T-helper 1 cell (primary cell): ENCODE measurements at places on chromosomes 4 and X.
A peak's percentile ranks its signal among the peaks of the same experiment; 100 is the strongest.

GRCh38 chr4:142142366-142143054 is 506.1 kb downstream of the IL15 start:
- DNase-seq = no peak

DNA sequence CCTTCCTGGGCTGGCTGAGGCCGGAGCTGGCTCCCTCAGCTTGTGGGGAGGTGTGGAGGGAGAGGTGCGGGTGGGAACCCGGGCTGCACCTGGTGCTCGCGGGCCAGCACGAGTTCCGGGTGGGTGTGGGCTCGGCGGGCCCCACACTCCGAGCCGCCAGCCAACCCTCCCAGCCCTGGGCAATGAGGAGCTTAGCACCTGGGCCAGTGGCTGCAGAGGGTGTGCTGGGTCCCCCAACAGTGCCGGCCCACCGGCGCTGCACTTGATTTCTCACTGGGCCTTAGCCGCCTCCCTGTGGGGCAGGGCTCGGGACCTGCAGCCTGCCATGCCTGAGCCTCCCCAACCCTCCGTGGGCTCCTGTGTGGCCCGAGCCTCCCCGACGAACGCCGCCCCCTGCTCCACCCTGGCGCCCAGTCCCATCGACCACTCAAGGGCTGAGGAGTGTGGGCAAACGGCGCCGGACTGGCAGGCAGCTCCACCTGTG is 182.7 kb upstream of the PAQR3 start:
- DNase-seq = no peak

DNA sequence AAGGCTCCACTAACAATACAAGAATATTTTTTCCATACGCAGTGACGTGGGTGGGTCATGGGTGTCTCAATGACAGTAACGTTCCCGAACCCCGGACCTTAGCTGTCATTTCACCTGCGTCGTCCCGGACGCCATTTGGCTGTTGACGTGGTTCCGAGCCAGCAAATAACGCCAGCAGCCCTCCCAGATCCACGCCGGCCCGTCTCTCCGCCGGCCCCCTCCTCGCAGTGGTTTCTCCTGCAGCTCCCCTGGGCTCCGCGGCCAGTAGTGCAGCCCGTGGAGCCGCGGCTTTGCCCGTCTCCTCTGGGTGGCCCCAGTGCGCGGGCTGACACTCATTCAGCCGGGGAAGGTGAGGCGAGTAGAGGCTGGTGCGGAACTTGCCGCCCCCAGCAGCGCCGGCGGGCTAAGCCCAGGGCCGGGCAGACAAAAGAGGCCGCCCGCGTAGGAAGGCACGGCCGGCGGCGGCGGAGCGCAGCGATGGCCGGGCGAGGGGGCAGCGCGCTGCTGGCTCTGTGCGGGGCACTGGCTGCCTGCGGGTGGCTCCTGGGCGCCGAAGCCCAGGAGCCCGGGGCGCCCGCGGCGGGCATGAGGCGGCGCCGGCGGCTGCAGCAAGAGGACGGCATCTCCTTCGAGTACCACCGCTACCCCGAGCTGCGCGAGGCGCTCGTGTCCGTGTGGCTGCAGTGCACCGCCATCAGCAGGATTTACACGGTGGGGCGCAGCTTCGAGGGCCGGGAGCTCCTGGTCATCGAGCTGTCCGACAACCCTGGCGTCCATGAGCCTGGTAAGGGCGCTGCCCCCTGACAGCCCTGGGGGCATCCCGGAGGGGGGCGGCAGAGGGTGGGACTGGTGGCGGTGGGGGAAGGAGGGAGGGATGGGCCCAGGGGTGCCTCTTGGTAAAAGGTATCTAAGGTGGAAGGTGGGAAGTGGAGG is at the start of gene CPE:
TSS of gene CPE (plus strand) at position 264 of the 933 bp plus-strand sequence. CDS start at position 478, 214 bp downstream.
- DNase-seq = peak; percentile 19

DNA sequence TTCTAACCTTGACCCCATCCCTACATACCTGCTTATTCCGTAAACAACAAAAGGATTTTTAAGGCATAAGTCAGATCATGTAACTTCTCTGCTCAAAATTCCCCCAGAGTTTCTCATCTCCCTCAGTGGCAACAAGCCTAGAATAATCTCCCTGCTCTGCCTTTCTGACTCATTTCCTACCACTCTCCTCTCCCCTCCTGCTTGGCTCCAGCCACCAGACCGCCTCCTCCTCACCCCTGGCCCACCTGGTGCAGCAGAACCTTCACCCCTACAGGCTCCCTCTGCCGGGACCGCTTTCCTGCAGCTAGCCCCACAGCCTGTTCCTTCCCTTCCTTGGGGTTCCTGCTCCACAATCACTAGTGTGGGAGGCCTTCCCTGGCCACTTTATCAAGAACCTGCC is 32.1 kb downstream of the TSPAN5 start:
- no peak for DNase-seq

DNA sequence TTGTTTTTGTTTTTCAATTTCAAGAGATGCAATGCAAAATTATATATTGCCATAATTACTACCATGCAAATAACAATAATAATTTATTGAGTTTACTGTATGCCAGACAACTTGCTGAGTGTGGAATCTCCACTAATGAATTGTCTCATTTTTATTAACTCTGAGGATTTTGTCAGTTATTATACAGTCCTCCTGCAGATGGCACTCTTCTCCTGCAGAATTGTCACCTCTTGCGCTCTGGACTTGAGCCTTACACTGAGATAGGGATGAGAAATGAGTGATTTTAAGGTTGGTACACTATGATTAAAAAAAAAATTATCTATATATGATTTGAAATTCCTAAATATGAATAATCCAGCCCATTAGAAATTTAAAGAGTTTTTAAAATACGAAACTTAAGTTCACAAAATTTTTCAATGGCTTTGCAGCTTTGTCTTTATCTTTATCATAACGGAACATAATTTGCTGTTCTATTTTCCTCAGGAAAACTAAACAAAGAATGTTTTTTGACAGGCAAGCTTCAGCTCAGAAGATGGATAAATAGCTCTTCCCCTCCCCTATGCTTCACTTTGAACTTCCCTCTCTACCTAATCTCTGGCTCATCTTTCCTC is 12.7 kb upstream of the PAQR3 start:
- peak; percentile 17 for DNase-seq

- DNase-seq = no peak
These were observed 10.9 kb downstream of the MTMR1 start for GRCh38 chrX:150704030-150704613.

GRCh38 chr4:104756837-104757236 is 262.1 kb upstream of the CXXC4 start:
- no peak for DNase-seq

DNA sequence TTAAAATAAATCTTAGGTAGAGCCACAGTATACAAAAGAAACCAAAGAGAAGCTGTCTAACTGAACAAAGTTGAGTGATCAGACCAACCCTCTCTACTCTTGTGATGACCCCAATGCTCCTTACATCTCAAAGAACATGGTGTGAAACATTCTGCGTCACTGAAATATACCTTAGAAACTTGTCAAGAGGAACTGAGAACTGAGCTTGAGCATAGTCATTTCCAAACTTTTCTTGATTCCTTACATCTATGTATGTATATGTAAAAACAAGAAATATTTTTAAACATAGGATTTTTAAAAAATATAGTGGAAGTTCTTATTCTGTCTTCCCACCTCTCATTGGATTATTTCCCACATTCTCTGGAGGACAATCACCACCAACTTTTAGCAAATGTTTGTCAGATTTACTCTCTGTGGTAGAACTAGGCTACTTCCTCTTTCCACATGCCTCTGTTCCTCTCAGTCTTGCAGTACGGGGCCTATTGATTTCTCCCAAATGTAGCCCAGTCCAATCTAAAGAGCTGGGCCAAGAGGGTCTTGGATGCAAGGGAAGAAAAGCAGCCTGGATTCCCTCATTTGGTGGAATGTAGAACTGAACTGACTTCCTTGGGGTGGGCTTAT is 98.2 kb upstream of the HHIP start:
- no peak for DNase-seq

DNA sequence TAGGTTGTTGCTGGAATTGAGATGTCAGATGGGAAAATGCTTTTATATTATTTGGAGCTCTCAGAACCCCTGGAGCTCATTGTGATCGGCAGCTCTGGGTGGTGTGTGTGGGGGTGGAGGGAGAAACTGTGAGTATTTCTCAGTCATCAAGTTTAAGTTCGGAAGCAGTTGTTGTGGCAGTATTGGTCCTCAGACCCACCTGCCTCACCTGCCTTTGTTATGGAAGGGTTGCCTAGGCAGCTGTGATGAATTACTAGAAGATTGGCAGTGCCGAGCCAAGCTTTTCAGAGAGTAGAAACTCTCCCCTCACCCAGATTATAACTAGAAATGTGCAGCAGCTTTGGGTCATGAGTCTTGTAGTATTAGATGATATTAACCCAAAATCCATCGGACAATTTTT is 9.5 kb downstream of the IGSF1 start:
- DNase-seq = no peak

DNA sequence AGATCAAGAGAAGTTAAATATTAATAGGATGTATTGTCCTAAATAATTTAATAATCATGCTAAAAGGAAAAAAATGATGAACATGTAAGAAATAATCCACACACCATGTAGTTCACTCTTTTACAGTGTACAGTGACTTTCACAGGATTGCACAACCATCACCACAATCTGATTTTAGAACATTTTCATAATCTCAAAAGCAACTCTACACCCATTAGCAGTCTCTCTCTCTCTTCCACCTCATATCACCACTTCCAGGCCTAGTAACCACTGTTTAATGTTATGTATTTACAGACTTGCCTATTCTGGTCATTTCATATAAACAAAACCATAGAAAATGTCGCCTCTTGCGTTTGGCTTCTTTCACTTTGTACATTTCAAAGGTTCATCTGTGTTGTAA is 153.4 kb downstream of the FSTL5 start:
- no peak for DNase-seq

DNA sequence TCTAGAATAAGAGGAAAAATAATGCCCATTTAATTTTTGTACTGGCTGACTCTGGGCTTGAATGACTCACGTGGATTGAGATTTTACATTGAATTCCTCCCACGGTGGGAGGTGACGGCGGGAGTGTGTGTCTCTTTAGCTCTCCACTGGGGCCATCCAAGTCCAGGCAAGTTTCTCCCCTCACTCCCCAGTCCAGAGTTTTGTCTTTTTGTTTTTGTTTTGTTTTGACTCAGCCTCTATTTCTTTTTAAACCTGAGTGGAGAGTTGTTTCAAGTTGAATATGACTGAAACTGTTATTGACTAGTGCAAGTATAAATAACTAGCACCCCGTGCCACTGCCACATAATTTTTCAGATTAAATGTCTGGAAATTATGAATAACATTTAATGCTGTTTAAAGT is 13.6 kb downstream of the CHST7 start:
- no peak for DNase-seq

DNA sequence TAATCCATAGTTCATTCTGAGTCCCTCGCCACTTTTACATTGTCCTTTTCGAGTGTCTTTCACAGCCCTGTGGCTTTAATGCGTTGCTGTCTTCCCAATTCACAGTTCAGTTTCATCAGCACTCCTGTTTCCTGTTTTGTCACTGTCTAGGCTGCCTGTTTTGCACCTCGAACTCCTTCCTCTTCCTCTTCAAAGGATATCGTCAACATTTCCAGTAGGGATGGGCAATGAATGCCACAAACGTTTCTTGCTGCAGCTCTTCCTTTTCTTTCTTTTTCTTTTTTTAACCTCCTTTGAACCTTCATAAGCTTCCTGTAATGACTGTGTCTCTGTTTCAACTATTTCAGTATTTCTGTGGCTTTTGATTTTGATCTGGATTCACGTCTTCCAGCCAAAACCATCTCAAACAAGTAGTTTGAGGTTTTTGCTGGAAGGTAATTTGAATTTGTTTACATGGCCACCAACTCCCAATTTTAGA is 105.4 kb downstream of the ANXA3 start:
- peak; percentile 75 for DNase-seq

DNA sequence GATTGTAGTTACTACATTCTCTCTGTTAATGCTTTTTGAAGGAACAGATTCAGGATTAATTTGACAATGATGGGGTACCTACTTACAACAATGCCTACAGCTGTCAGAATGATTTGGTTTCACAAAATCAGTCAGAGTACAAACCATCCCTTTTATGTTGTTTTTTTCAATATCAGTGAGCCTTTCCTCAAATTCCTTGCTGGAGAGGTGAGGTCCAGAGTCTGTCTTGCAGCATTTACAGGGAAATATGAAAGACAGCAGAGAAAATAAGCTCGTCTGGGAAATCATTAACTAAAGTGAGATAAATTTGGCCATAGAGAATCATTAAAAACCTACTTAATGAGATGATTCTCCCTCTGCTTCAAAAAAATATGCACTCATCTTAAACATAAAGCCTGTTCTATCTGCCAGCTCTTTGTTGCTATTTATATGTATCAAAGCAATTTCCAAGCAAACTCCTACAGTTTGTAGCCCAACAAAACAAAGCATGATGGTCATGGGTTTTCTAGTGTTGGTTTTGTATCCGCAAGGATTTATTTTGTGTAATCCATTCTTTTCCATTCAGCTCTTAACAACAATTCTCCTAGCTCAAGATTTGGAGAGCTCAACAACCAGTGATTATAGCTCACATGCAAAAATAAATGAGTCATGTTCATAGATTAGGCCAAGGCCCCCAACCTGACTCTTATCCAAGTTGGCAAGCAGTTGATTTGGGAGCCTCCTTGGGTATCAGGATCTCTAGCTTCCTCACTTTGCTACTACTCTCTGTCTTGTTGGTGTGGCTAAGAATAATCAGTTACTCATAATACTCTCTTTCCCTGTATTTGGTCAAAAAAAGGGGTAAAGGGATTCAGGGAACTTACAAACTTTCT is 222.6 kb downstream of the ENOX2 start:
- no peak for DNase-seq

GRCh38 chr4:145870155-145871020 is 68.2 kb downstream of the ZNF827 start:
- DNase-seq = no peak

- no peak for DNase-seq
These were observed 114.4 kb downstream of the AASDH start for GRCh38 chr4:56272927-56273326.

GRCh38 chr4:101218346-101218745 is 129.0 kb downstream of the PPP3CA start:
- DNase-seq = no peak

- DNase-seq = no peak
These were observed 24.5 kb downstream of the ELF4 start for GRCh38 chrX:130085551-130086446.

DNA sequence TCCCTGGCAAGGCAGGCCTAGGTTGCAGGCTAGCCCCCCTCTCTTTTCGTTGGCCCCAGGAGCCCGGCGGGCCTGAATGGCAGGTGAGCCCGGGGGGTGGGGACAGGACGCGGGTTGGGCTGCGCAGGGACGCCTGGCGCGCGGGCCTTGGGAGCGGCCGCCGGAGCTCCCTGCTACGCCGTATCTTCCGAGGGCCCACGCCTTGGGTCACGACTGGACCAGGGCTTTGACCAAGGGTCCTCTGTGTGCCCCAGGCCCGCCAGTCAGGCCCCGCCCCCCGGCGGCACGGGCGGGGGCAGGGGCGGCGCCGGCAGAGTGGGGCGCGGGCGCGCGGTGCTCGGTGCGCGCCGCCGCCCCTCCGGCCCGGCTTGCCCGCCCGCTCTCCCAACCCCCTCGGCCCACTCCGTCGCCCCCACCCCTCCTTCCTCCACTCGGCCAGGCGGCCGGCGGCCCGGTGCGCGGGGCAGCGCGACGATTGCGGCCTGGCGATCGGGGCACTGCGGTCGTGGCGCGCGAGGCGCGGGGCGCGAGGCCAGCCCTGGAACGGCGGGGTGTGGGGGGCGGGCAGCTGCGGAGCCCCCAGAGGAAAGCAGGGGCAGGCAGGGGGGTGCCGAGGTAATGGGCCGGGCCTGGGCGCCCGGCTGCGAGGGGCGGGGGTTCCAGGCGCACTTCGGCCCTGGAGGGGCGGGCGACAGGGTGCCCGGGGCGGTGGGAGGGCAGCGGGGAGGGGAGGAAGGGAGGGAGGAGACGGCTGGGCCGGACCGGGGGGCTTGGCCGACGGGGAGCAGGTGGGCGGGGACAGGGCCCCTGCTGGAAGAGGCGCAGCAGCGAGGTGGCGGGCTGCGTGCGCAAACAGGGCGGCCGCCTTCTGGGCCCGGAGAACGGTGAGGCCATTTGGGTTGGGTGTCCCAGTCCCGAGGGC is at the start of gene PRRG3:
TSS of gene PRRG3 (plus strand) at position 798 of the 922 bp plus-strand sequence. CDS start 3,357 bp downstream, outside the sequence.
- DNase-seq = no peak
